Activated naive CD4-positive, alpha-beta T cell treated with anti-CD3 and anti-CD28 coated beads for 36 hours (primary cell): ENCODE measurements at places on chromosomes 6 and 20.

DNA sequence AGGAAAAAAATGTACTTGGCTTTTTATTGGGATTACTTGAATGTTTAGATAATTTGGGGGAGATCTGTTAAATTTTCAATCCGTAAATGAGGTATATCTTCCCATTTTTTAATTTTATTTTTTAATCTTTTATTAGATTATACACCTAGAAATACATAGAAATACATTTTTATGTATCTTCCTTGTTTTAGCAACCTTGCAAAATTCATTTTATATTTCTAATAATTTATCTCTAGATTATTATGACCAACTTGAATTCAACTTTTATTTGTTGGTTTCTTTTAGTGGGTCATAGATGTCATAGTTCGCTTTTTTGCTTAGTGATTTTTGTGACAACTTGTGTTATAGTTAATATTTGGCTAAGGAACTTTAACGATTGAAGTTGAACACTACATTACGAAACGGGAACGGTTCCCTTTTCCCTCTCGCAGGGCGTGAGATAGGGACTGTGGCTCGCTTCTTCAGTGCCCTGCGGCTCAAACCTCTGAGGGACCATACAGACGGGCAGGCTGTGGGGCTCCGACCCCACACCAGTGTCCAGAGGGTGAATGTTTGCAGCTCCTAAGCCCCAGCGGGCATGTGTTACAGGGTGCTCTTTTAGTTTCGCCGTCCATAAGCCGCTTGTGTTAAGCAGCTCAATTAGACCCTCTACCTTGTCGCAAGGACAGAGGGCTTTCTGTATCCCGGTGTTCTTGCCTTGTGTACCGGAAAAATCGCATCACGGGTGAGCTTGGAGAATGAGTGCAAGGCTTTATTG lies 53.8 kb downstream of the PRND start:
- no peak for DNase-seq

- DNase-seq = no peak
These were observed 1066.9 kb downstream of the KIF16B start for GRCh38 chr20:15506311-15506710.

DNA sequence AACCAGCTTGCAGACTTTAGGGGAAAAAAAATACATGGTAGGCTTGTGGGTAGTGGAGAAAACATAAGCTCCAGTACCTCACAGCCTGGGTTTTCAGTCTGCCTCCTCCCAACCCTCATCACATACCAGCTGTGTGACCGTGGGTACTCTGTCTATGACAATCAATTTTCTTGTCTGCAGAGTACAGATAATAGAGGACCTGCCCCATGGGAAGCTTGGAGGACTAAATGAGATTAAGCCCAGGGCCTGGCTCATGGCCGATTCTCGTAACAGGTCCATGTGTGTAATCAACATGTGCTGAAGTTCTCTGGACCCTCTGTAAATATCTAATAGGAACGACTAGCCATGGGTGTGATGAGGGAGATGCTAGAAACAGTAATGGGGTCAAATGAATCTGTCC lies 34.0 kb downstream of the NT5E start:
- DNase-seq = no peak

GRCh38 chr6:67615796-67616195 lies 1019.3 kb upstream of the ADGRB3 start:
- no peak for DNase-seq

DNA sequence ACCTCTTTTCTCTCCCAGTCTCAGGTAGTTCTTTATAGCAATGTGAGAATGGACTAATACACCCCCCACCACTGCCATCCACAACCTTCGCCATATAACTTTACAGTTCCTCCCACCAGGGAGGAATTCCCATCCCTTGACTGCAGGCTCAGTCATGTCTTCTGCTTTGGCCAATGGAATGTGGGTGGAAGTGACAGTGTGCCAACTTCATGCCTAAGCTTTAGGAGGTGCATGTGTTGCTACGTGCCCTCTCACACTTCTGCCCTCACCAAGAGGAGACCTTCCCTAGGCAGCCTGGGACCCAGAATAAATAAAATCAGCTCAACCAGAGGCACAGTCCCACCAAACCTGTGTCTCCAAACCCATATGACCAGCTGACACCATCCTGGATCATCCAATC lies 33.0 kb upstream of the LRRN4 start:
- no peak for DNase-seq

DNA sequence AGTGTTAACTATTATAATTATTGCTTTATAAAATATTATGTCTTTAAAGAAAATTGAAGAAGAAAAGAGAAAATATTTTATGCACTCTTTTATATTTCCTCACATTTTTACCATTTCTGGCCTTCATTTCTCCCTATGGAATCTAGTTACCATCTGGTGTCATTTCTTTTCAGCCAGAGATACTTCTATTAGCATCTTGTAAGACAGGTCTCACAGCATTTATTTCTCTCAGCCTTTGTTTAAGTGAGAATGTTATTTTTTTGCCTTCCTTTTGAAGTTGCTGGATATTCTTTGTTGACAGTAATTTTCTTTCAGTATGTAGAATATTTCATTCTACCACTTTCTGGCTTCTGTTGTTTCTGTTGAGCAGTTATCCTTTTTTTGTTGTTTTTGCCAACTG lies 652.1 kb upstream of the CITED2 start:
- DNase-seq = no peak

- DNase-seq = no peak
These were observed 15.9 kb upstream of the SLC9A8 start for GRCh38 chr20:49796600-49797343.

- DNase-seq = no peak
These were observed 4.9 kb downstream of the GPR31 start for GRCh38 chr6:167152862-167153261.

DNA sequence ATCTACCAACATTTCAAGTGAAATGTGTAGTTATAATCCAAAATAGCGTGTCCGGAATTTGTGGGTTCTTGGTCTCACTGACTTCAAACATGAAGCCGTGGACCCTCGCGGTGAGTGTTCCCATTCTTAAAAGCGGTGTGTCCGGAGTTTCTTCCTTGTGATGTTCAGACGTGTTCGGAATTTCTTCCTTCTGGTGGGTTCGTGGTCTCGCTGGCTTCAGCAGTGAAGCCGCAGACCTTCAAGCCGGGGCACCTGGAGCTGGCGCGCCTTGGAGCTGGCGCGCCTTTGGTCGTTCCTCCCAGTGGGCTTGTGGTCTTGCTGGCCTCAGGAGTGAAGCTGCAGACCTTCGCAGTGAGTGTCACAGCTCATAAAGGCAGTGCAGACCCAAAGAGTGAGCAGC lies 291.5 kb upstream of the EYS start:
- no peak for DNase-seq

DNA sequence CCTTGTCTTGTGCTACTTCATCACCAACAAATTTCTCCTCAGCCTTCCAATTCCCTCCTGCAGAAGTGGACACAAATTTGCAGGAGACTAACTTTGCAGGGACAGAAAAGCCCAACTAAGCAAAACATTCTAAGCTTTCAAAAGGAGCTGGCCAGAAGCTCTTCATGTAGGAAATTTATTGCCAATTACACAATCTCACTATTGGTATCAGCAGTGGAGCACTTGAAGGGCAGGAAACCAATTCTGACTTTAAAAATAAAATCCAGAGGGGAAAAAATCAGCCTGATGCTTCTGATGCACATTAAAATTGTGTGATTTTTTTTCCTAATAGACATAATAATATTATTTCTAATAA lies 193.3 kb downstream of the LY86 start:
- DNase-seq = no peak

DNA sequence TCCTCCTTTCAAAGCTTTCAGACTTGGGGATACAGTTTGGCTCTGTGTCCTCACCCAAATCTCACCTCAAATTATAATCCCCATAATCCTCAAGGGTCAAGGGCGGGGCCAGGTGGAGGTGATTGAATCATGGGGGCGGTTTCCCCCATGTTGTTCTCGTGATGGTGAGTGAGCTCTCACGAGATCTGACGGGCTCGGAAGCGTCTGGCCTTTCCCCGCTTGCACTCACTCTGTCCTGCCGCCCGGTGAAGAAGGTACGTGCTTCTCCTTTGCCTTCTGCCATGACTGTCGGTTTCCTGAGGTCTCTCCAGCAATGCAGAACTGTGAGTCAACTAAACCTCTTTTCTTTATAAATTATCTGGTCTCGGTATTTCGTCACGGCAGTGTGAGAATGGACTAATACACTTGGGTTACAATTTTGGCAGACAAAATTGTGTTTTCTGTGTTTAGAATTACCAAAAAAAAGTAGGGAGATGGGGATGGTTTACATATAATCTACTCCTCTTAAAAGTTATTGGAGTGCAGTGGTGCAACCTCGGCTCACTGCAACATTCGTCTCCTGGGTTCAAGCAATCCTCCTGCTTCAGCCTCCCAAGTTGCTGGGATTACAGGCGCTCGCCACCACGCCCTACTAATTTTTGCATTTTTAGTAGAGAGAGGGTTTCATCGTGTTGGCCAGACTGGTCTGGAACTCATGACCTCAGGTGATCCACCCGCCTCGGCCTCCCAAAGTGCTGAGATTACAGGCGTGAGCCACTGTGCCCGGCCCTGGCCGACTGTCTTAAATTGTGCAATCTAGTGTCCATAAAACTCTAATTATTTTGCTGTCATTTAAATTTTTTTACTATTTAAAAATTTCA lies 33.6 kb upstream of the PXDC1 start:
- DNase-seq = no peak

- DNase-seq = no peak
These were observed at the start of gene SIGLEC1 for GRCh38 chr20:3712279-3712873. SIGLEC1 (minus strand) TSS chr20:3712600; CDS start chr20:3707128, 5,472 bp downstream.

GRCh38 chr6:148735989-148736388 lies 10.8 kb upstream of the UST start:
- DNase-seq = no peak

GRCh38 chr6:151502499-151502898 lies 8.7 kb downstream of the CCDC170 start:
- no peak for DNase-seq

- DNase-seq = no peak
These were observed 75.7 kb upstream of the SNX9 start for GRCh38 chr6:157747370-157747769.

DNA sequence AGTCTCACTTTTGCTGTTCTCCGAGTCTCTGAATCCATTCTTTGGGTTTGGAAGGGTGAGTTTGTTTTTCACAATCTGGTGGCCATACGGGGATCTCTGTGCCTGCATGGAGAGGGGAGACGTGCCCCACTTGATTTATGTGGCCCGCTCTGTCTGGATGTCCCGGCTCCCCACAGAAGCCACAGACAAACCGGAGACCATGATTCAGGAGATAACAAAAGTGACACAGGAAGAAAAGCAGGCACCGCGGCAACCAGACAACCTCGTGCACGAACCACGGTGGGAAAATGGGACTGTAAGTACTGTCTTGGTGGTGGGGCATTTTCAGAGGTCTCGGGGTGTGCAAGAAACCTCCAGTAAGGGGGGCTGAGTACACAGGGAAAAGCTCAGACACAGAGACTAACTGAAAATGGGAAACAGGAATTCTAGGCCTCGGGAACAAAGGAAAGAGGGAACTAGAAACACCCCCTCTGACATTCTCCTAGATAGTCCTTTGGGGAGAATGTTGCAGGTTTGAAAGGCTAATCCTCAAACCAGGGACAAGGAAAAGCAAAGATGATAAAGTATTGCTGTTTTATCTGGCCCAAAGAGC lies 22.1 kb upstream of the ZNF318 start:
- DNase-seq = peak; percentile 49

GRCh38 chr6:47091886-47092668 lies 49.9 kb upstream of the ADGRF1 start:
- DNase-seq = no peak

DNA sequence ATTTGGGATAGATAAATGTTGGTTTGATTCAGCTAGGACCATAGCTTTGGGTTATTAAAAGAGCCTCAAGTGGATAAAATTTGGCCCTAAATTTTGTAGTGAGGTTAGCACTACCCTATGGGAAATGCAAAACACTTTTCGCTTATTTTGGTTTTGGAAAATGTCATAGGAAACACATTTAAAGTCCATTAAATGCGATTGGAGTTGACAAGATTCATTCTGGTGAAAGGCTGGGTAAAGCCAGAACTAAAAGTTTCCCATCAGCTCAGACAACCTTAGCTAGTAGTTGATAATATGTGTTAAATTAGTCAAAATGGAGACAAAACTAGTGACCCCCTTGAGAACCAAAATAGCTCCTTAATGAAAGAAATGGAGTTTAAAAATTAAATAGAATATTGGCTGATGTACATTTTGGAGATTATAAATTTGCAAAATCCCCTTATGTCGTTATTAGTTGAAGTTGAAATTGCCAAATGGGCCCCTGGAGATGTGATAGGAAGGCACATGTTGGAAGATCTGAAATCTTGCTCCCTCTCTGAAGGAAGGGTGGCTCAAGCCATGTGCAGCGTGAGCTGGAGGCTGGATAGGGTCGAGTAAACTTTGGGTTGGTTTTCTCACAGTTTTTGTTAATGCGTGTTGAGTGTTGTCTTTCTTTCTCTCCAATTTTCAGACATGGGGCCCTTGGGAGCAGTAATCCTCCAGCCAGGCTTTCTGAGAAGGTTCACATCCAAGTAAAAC lies 72.8 kb downstream of the CD83 start:
- DNase-seq = no peak

DNA sequence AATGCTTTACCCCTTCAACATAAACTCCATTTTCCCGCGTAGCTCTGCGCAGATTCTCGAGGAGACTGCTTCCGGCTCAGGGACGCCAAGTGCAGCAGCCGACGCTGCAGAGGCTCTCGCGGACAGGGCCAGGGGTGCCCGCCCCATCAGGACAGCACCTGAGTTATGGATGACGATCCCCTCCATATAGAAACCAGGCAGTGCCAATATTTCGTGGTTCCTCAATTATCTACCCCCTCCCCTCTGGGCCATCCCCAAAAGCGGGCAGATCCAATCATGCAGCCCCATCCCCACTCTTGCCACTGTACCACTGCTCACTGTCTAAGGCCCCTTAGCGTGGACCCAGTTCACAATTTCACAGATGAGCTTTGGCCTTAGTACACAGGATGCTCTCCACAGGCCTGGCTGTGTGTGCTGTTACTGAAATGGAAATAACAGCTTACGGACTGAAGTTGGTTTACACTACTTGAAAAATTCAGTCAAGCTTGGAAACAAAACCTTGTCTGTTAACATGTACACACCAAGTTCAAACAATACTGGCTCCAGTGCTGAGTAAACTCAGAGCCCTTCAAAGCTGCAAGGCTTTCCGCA lies 74.5 kb downstream of the DACT2 start:
- no peak for DNase-seq

DNA sequence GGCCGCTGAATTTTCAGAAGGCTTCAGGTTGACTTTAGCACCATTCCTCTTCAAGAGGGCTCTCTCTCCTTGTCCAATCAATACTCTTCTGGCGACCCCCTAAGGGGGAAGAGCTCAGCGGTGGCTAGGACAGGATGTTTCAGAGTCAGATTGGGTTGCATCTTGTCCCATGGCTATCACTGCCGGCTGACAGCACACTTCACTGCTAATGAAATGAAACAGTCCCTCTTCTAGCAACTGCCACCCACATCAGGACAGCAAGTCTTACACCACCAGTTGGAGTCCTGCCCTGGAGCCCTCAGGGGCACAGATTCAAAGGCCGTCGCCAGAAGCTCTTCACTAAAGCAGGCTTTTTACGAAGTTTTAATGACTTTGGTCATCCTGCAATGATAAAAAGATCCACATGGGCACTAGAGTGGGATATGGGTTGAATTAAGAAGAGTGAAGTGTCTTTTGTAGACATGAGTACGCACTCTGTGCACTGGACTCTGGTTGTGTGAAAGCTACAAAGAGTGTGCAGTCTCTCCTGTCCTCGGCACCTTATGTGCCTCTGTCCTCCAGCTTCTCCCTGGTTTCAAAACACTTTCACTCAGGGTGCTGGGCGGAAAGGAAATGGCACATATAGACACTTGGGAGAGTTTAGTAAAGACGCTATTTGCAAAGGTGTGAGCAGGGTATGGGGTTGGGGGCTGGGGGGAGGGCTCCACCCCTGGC lies 66.1 kb upstream of the SLC22A16 start:
- no peak for DNase-seq

- no peak for DNase-seq
These were observed 38.6 kb upstream of the PIM1 start for GRCh38 chr6:37131104-37131959.
